ENCODE measurements at places on chromosomes 1 and 21.
A peak's percentile ranks its signal among the peaks of the same experiment; 100 is the strongest.

DNA sequence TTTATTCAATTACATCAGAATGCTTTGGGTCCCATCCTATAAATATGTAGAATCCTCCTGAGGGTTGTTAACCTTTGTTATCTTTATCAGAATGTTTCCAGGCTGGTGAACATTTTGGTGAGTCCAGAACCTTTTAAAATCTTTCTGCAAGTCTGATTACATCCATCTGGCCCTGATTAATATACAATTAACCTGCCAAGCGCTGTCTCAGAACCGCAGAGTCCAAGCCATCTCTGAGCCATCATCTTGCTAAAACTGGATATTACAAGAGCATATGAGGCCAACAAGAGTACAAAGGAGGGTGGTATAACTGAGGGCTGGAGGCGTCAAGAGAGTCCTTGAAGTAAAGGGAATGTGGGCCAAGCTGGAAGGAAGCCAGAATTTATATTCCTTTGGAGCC lies 88.6 kb upstream of the ZC3H11B start:
- DNase-seq = no peak

DNA sequence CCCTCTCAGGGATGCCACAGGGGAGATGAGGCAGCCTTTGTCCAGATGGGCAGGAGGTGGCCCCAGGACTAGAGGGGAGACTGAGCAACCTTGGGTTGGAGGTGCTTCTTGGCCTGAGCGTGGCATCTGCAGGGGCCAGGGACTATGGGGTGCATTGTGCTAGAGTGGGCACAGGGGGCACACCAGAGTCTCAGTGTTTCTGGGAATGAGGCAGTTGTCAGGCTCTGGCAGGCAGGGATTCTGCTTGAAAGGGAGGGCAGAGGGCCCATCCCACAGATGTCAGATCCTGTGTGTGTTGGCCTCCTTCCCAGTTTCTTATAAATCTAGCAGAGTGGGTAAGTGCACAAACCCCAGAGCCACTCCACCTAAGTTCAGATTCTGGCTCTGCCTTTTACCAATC lies 13.7 kb downstream of the LGR6 start:
- no peak for DNase-seq

- no peak for DNase-seq
Observed at GRCh38 chr21:32364796-32365195, 28.0 kb downstream of the URB1 start.

DNA sequence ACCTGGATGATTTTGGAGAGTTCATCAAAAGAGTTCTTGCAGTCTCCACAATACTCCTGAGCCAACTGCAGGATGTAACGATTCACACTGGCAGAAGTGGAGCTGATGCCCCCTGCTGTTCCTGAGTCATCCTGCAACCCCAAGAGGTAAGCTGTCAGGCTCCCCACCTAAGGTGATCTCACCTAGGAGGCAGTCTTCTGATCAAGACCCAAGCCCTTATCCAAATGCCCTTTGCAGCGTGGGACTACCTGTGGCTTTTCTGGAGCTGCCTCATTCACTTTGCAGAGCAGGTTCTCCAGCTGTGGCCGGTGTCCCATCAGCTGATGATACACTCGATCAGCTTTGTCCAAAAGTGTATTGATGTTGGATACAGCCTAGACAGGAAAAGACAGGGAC lies 96.4 kb downstream of the UBR4 start:
- DNase-seq = peak; percentile 38

- DNase-seq = no peak
Observed at GRCh38 chr1:9780554-9781110, 43.1 kb downstream of the CLSTN1 start.

GRCh38 chr1:10440794-10441193 lies 9.0 kb upstream of the CORT start:
- DNase-seq = no peak

DNA sequence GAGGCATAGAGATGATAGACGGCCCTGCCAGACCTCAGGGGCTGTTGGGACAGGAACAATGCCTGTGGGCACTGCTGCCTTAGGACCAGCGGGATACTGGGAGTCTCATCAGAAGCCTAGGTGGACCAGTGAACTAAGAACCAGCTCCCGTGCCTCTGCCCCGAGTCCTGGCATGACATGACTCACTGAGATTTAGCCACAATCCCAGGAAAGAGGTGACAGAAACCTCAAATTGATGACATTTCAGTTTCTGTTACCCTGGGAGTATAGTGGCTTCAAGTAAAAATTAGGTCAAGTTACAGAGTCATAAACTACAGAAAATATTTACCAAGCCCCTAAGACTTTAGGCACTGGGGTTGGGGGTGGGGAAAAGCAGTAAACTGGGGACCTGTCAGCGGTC lies 74.6 kb upstream of the GADD45A start:
- no peak for DNase-seq

DNA sequence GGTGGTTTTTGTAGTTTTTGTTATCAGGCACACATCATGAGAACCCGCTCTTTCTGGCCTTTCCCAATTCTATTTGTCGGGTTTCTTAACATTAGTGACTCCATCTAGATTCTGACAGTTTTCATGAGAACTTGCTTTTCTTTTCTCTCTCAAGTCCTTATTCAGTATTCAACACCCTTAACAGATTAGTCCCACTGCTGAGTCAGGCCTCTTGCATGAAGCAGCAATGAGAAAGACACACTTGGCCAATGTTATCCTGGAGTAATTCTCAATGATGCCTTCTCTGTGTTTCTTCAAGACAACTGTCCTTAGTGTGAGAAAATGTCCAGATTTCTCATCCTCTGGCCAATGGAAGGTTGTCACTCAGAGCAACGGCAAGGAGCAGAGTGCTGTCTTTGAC lies 11.3 kb downstream of the FMO2 start:
- no peak for DNase-seq

- DNase-seq = peak; percentile 65
Observed at GRCh38 chr1:165369255-165369848, 12.8 kb upstream of the LMX1A start.

GRCh38 chr1:73604739-73605138 lies 593.2 kb downstream of the LRRIQ3 start:
- no peak for DNase-seq

DNA sequence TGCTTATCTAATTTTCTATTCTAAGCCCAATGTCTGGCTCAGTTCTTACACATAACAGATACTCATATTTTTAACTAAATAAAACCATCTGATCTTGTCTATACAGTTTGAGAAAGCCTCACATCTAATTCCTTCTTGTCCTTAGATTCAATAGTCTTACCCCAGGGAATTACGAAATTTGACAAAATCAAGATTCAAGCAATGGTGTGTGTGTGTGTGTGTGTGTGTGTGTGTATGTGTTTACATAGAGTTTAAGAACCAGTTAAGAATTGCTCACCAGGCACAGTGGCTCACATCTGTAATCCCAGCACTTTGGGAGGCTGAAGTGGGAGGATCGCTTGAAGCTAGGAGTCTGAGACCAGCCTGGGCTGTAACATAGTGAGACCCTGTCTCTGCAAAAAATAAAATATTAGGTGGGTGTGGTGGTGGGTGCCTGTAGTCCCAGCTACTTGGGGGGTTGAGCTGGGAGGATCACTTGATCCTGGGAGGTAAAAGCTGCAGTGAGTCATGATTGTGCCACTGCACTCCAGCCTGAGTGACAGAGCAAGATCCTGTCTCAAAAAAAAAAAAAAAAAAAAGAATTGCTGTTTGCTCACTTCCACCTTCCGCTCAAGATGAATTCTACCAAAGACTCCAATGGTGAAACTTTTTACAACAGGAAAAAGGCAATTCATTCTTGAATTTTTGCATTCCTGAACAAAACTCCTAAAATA lies 6.2 kb downstream of the WDR64 start:
- no peak for DNase-seq
